Effector memory CD4-positive, alpha-beta T cell (primary cell): ENCODE measurements at places on chromosomes 5 and 9.

- peak overlapping the region; percentile 35 for H3K27ac ChIP-seq
- DNase-seq = no peak
Measured at GRCh38 chr9:129069862-129070641, 10.9 kb upstream of the DOLPP1 start.

- no peak for DNase-seq
- H3K4me1 ChIP-seq = no peaks in the 10 kb centered on the region
- no peaks in the 10 kb centered on the region for H3K27me3 ChIP-seq
- no peak overlapping the region for H3K27ac ChIP-seq
- H3K4me3 ChIP-seq = no peak overlapping the region
Measured at GRCh38 chr9:90840696-90841095, 39.1 kb downstream of the SYK start.

DNA sequence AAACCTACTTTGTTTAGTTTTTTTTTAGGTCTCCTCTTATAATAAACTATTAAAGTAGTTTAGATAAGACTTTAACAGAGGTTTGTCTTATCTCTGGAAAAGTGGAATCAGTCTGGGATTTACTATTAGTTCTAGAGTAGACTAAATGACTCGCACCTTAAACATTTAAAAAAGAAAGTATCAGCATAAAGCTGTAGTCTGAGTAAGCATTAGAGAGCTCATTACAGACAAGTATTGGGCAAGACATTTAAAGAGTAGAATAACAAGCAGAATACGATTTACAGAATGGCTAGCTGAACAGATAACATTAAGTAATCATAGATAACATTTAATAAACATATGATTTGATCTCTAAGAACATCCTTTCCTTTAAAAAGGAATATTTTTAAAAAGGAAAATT, 226.0 kb upstream of the DMAC1 start:
- H3K36me3 ChIP-seq = no peaks in the 10 kb centered on the region
- no peak overlapping the region for H3K4me3 ChIP-seq
- no peaks in the 10 kb centered on the region for H3K27me3 ChIP-seq
- DNase-seq = no peak

DNA sequence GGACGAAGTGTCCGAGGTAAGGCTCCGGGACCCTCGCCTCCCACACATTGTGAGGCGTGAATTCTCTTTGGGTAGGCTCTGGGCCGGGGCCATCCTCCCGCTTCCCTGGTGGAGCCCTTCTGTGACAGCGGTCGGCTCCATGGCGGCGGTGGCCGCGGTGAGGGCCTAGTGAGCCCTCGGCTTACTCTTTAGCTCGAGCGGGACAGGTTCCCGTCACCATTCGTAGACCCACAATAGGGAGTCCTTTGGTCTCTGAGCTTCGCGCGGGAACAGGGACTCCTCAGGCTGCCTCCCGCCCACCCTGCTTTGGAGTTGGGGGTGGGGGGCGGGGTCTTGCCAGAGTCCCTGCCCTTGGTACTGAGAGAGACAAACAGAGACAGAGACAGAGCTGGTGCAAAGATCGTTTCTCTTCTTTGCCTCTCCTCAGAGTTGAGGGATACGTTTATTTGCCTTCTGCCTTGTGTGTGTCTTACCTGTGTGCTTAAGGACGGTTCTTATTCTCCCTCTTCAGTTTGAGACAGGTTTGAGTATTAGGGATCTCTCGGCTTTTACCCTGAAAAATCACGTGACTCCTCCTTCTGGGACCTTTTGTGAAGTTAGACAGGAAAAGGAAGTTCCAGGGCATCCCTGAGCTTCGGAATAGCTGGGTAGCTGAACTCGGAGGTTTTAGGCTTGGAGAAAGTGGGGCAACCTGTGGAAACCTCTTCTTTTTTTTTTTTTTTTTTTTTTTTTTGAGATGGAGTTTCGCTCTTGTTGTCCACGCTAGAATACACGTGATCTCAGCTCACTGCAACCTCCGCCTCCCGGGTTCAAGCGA, 833 bp downstream of the ANKHD1 start:
- H3K36me3 ChIP-seq = no peaks in the 10 kb centered on the region
- H3K4me3 ChIP-seq = peak overlapping the region; percentile 91
- peak; percentile 47 for DNase-seq
- H3K4me1 ChIP-seq = peaks cover 27% of the 10 kb centered on the region
- H3K27me3 ChIP-seq = no peaks in the 10 kb centered on the region
- peak overlapping the region; percentile 88 for H3K27ac ChIP-seq

GRCh38 chr9:121822093-121823085, 171.0 kb downstream of the DAB2IP start:
- no peak overlapping the region for H3K4me3 ChIP-seq
- H3K36me3 ChIP-seq = no peaks in the 10 kb centered on the region
- no peak overlapping the region for H3K27ac ChIP-seq
- no peaks in the 10 kb centered on the region for H3K27me3 ChIP-seq
- no peak for DNase-seq

DNA sequence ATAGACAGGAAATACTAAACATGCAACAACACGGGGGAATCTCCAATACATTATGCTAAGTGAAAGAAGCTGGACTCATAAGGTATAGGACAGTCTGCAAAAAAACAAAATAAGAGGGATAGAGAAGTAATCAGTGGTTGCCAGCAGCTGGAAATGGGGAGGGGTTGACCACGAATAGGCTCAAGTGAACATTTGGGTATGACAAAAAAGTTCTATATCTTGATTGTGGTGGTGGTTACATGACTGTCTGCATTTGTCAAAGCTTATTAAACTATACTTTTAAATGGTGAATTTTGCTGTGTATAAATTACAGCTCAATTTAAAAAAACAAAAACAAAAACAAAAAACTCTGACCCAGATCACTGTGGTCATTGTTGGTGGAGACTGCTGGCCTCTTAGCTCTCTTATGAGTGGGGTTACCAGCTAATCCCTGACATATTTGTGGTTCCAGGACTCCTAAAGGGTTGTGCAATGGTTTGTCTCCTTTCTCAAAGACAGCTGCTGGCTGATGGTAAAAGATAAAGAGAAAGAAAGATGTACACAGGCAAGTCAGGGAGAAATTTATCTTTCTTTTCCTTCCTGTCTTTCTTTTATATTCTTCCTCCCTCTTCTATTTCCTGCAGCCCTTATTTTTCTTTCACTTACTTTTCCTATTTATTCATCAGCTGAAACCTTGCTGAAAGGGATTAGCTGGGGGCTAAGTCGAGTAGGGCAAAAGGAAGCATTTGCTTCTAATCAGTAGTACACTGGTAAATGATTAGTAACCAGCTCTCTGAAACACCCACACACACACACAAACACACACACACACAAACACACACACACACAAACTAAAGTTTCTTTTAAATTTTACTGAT, 42.6 kb upstream of the APC start:
- H3K27ac ChIP-seq = no peak overlapping the region
- no peak overlapping the region for H3K4me3 ChIP-seq
- no peak for DNase-seq
- H3K4me1 ChIP-seq = no peaks in the 10 kb centered on the region

- no peaks in the 10 kb centered on the region for H3K27me3 ChIP-seq
- H3K4me3 ChIP-seq = no peak overlapping the region
- no peaks in the 10 kb centered on the region for H3K4me1 ChIP-seq
- no peak overlapping the region for H3K27ac ChIP-seq
- DNase-seq = no peak
Measured at GRCh38 chr5:79702606-79703380, 13.2 kb downstream of the CMYA5 start.

GRCh38 chr9:78397454-78397853, 100.5 kb downstream of the PSAT1 start:
- H3K27me3 ChIP-seq = no peaks in the 10 kb centered on the region
- no peak overlapping the region for H3K4me3 ChIP-seq
- H3K27ac ChIP-seq = no peak overlapping the region
- H3K36me3 ChIP-seq = no peaks in the 10 kb centered on the region
- H3K4me1 ChIP-seq = no peaks in the 10 kb centered on the region

DNA sequence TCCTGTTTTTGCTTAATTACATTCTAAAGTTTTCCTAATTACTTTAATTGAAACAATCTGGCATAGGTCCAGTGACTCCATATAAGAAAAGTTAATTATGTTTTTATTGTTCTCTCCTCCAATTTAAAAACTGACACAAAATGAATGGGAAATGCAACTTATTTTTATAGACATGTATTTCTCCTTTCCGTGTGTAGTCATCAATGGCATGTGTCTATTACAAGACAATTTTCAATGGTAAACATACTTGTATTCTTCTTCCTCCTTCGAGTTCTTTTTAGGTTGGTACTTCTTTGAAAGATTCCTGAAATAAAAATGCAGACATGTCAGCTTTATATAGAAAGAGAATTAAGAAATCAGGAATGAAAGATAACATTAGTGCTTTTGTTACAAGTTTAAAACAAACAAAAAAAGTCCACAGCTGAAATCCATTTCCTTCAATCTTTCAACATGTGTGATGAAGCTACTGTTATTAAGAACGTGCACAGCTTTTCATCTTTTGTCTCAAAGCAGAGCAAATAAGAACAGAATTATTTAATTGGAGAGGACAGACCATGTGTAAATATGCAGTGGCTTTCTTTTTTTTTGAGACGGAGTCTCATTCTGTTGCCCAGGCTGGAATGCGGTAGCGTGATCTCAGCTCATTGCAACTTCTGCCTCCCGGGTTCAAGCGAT, 63.8 kb downstream of the FNBP1 start:
- DNase-seq = no peak
- H3K4me1 ChIP-seq = no peaks in the 10 kb centered on the region

DNA sequence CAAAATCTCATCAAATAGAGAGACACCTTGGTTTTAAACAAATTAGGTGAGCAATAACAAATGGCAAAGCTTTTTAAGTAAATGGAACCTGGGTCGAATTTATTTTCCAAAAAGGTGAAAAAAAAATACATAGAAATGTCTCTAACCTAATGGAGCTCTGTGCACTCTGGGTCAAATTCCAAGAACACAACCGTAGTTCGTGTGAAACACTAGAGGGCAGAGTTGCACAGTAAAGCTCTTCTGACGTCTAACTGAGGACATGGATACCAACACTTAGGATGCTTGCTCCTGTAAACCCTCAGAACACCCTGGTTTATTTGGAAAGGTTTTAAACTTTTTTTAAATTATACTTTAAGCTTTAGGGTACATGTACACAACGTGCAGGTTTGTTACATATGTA, 18.9 kb downstream of the MARCHF11 start:
- H3K4me3 ChIP-seq = no peak overlapping the region
- no peaks in the 10 kb centered on the region for H3K27me3 ChIP-seq
- H3K36me3 ChIP-seq = no peaks in the 10 kb centered on the region
- H3K4me1 ChIP-seq = no peaks in the 10 kb centered on the region
- no peak overlapping the region for H3K27ac ChIP-seq
- no peak for DNase-seq

GRCh38 chr5:132445640-132445923, 45.0 kb downstream of the IRF1 start:
- peaks cover 19% of the 10 kb centered on the region for H3K36me3 ChIP-seq
- H3K4me3 ChIP-seq = no peak overlapping the region
- no peaks in the 10 kb centered on the region for H3K27me3 ChIP-seq
- peaks cover 39% of the 10 kb centered on the region for H3K4me1 ChIP-seq

DNA sequence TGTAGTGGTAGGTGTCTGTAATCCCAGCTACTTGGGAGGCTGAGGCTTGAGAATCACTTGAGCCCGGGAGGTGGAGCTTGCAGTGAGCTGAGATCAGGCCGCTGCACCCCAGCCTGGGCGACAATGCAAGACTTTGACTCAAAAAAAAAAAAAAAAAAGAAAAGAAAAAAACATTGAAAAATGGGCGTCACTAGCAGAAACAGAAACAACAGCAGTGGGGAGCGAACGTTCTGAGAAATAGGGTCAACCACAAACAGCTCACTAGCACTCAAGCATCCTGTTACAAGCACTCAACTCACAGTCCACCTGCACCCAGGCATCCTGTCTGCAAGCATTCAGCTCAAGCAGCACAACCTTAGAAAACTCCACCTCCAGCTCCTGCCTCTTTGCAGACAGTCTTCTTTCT, 17.2 kb downstream of the TRIM14 start:
- peaks cover 10% of the 10 kb centered on the region for H3K36me3 ChIP-seq
- peak; percentile 74 for DNase-seq
- H3K4me3 ChIP-seq = peak overlapping the region; percentile 31
- H3K27ac ChIP-seq = peak overlapping the region; percentile 79
- H3K27me3 ChIP-seq = no peaks in the 10 kb centered on the region

- no peaks in the 10 kb centered on the region for H3K27me3 ChIP-seq
- no peak for DNase-seq
- H3K4me3 ChIP-seq = no peak overlapping the region
Measured at GRCh38 chr9:22244139-22245011, 202.2 kb upstream of the DMRTA1 start.

GRCh38 chr5:17806818-17807468, 172.7 kb downstream of the TAF11L14 start:
- H3K27ac ChIP-seq = no peak overlapping the region
- no peaks in the 10 kb centered on the region for H3K4me1 ChIP-seq
- H3K4me3 ChIP-seq = no peak overlapping the region
- H3K36me3 ChIP-seq = no peaks in the 10 kb centered on the region
- no peaks in the 10 kb centered on the region for H3K27me3 ChIP-seq
- no peak for DNase-seq

GRCh38 chr5:81417052-81417451, 23.1 kb upstream of the ACOT12 start:
- no peak overlapping the region for H3K4me3 ChIP-seq
- no peaks in the 10 kb centered on the region for H3K4me1 ChIP-seq
- no peak for DNase-seq
- no peak overlapping the region for H3K27ac ChIP-seq
- no peaks in the 10 kb centered on the region for H3K36me3 ChIP-seq

DNA sequence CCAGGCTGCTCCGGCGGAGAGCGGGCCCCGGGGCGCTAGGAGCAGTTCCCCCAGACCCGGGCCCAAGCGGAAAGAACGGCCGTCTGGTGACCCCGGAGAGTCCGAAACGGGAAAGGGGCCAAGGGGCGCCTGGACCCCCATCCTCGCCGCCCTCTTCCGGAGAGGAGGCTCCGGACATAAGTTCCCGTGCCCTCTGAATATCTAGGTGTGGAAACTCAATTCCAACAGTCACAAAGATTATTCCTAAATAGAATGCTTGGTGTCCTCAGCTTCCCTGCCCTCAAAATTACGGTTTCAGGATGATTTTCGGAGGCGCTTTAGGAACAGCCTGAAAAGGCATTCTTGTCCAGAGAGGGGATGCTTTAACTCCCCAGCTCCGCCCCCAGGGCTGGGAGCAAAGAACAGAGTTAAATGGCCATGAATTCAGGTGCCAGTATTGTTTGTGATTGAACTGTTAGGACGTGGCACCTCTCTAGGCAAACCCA, 681 bp upstream of the LHFPL2 start:
- no peak for DNase-seq
- H3K27ac ChIP-seq = no peak overlapping the region
- no peaks in the 10 kb centered on the region for H3K36me3 ChIP-seq
- H3K4me3 ChIP-seq = no peak overlapping the region

- H3K36me3 ChIP-seq = no peaks in the 10 kb centered on the region
- no peak for DNase-seq
- H3K27ac ChIP-seq = no peak overlapping the region
- H3K4me3 ChIP-seq = no peak overlapping the region
Measured at GRCh38 chr5:8829323-8830029, 716.4 kb downstream of the SEMA5A start.

DNA sequence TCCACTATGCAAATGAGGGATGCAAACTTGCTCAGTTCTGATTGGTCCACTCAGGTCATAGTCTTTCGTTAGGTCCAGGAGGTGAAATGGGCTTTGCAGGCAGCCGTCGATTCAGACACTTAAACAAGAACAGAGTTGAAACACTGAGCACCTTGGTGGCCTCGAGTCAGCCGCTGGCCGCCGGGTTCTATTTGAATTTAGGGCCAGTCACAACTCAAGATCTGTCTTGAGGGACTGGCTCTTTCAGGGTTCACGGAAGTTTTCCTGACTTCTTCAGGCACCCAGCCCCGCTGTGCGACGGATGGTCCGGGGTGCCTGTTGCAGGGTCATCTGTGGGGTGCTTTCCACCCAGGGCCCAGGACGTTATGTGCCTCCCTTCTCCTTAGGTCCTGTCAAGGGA, 412.8 kb upstream of the IRX4 start:
- no peaks in the 10 kb centered on the region for H3K27me3 ChIP-seq
- no peak overlapping the region for H3K4me3 ChIP-seq
- no peak for DNase-seq
- no peaks in the 10 kb centered on the region for H3K4me1 ChIP-seq
